Stomach (tissue), 19 donors: ENCODE measurements at places on chromosomes 7 and 10. TPM values are rescaled to one million over a fixed set of nuclear protein-coding genes. Genes with fewer than 3 reads are reported as not detected.
A peak's percentile ranks its signal among the peaks of the same experiment; 100 is the strongest.

The ITGB8 gene
- 31.9 TPM for total RNA-seq

The PON1 gene
- total RNA-seq, result not detected

The ERVW-1 gene
- 0.18 TPM for total RNA-seq

The EMX2 gene
- total RNA-seq, result not detected

The PAX4 gene
- total RNA-seq, result not detected

The SLC13A1 gene
- not detected for total RNA-seq

DNA sequence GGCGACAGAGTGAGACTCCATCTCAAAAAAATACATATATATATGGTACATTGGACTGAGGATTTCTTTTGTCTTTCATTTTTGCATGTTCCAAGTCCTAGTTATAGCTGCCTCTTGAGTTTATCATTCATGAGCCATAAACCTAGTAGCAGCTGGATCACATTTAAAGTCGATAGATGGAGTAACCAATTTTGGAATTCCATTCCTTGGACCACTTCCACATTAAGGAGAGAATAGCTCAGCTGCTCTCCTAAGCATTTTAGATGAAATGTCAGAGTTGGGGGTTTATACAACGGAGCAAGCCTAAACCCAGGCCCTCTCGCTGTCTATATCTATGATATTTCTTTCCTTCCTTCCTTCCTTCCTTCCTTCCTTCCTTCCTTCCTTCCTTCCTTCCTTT lies 141.2 kb downstream of the LYZL1 start:
- DNase-seq, result no peak

- no peak for DNase-seq
Observed at GRCh38 chr10:31836569-31837406, 91.8 kb downstream of the ARHGAP12 start.

DNA sequence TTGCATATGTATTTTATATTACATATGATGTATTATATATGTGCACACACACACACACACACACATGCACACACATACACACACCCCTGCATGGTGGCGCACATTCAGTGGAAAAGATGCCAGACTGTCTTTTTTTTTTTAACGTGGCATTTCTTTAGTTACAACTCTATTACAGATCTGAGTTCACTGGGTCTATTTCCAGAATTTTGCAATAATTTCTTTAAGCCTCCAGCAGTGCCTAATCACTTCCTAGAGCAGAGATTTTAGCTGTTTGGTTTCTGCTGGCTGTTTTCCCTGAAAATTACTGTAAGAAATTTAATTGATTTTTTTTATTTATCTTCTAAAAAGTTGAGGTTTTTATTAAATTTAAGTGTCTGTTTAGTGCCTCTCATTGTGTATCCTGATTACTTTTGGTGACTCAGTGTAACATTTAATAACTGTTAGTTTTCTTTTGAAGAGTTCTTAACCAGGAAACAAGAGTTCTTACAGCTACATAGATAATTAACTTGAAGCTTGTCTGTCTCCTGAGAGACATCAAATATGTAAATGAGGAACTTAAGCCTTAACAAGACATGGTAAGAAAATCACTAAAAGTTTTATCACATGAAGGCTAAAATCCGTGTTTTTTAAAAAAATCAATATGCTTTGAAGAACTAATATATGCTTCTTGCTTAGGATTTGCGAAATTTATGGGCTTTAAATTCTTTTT lies 232.0 kb downstream of the MDFIC start:
- DNase-seq, result no peak

DNA sequence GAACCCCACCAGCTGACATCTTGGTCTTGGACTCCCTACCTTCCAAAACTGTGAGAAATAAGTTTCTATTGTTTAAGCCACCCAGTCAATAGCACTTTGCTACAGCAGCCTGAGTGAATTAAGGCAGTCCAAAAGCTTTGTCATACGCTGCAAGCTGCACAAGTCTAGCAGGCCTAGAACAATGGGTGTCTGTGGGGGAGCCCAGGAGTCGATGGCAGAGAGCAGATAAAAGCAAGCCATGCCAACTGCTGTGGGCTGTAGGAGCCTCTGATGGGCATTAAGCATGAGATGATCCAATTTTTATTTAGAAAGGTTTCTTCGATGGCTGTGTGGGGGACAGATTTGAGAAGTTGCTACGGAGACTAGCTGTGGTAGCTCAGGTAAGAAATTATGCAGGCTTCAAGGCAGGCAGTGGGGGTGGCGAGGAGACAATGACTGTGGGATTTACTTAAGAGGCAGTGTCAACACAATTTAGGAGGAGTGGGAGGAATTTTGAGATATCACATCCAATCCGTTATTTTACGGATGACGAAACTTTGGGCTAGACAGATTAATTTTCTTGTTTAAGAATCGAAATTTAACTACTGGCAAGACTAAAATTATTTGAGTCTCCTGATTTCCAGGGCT lies 110.4 kb downstream of the NRCAM start:
- DNase-seq, result no peak

- DNase-seq, result no peak
Observed at GRCh38 chr7:3333861-3334260, 32.8 kb downstream of the SDK1 start.

DNA sequence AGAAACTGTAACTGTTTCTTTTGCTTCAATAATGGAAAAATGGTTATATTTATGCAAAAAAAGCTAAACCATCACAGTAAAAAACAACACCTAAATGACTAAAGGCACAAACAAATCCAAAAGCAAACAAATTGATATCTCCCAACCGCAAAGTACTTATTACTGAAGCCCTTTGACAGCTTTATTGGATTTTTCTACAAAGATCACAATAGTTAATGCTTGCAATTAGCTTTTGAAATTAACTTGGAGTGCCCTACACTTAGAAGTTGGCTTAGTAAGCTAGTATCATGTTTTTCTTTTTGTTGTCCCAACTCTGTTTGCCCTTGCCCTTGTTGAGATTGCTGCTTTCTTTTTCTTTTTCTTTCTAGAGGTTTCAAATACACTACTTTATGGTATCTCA lies 257.5 kb downstream of the INHBA start:
- DNase-seq, result no peak

DNA sequence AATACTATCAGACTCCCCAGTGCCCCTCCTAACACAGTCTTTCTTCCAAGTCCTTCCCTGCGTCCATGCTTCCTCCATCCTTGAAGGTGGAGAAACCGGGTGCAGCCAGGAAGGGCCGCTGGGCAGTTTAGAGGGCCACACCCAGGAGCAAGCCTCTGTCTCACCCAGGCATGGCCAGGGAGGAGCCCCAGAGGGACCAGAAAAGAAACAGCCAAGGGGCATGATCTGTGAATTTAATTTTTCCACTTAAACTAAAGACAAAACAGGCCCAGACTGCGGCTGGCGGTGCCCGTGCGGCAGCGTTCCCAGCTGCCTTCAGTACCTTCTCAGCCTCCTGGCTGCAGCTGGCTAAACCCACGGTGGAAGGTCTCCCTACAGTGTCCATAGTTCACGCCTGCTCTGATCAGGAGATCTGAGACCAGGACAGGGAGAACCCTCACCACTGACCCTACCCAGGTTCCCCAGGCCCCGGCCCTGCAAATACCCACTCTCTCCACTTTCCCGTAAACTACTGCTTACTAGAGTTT lies 12.9 kb downstream of the UNCX start:
- no peak for DNase-seq

GRCh38 chr10:78685466-78686103 lies 383.2 kb upstream of the ZMIZ1 start:
- no peak for DNase-seq

DNA sequence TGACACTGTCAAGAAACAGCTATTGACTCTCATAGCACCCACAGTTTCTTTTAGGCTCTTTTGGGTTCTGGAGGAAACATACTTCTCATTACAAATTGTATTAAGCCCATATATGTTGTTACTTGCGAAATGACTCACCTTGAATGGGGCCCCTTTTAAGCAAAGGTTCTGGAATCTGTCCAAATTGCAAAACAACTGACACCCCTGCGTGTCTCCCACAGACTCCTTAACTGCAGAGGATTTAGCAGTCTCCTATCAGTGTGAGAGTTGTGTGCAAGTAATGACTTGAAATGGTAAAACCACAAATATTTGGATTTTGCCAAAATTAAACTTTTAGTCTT lies 192.3 kb downstream of the DNAJC1 start:
- no peak for DNase-seq

DNA sequence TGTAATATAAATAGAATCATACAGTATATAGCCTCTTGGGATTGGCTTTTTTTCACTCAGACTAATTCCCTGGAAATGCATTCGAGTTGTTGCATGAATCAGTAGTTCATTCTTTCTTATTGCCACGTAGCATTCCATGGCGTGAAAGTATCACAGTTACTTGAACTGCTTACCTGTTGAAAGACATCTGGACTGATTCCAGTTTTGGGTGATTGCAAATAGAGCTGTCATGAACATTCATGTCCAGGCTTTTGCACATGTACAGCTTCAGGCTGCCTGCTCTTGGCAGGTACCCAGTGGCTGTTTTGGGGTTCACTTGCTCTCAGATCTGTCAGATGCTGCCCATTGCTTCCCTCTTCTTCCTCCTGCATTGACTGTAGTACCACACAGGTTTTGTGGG lies 54.9 kb downstream of the LRGUK start:
- no peak for DNase-seq

DNA sequence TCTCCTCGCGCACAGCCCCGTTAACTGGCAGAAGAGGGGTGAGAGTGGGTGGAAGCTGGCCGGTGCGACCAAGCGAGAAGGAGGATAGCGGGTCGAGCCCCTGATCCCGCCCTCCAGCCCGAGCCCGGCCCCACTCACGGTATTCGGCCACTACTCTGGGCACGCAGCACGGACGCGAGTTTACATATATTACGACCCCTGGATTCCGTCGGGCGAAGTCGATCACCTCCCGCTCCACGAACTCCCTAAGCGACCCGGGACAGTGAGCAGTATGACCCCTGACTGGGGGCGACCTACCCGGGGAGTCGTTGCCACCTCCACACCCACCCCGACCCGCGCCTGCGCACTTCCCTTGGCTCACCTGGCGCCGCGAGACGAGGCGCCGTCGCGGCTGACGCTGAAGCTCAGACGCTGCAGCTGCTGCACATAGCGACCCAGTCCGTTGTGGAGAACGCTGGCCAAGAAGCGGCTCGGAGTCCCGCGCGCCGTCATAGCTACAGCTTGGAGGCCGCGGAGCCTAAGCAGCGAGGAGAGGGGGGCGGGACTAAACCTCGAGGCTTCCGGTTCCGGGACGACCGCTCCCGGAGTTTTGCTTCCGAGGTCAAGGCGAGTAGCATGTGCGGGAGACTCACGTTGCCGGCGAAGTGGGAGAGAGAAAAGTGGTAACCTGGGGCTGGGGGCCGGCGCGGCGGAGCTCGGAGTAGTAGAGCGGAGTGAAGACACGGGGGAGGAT lies at the start of the genes MRPL43 and TWNK:
Gene MRPL43 (minus strand): TSS at position 546 of the 733 bp plus-strand sequence. CDS start 54 bp downstream, at position 492.
Gene TWNK (plus strand): TSS at position 592 of the 733 bp plus-strand sequence. CDS start 668 bp downstream, outside the sequence.
- DNase-seq, result peak; percentile 87

DNA sequence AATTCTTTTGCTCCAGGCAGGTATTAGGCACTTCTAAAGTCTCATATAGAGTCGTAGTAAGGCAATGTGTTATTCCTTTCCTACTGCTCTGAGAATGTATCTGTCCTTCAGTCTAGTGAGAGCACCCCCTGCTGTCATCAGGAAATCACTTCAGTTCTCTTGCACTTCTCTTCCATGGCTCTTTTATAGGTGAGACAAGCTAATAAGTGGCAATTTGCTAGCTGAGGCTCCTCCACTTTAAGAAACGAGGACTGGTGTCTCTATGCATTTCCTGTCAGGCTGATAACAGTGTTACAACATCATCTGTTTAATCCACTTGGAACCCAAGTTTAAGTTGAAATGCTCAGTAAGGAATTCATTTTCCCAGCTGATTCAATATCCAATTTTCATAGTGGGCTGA lies 350.6 kb downstream of the TFEC start:
- DNase-seq, result no peak
